ENCODE measurements at places on chromosomes 3 and 15. TPM values are rescaled to one million over a fixed set of nuclear protein-coding genes. Genes with fewer than 3 reads are reported as not detected.

GRCh38 chr15:25803036-25803435, 60.1 kb downstream of the ATP10A start:
- H3K4me1 ChIP-seq = no peaks in the 10 kb centered on the region
- no peaks in the 10 kb centered on the region for H3K27me3 ChIP-seq
- H3K4me3 ChIP-seq = no peak overlapping the region
- DNase-seq = no peak
- H3K36me3 ChIP-seq = no peaks in the 10 kb centered on the region

FSIP1 gene
- polyA plus RNA-seq = 1.6 TPM

GRCh38 chr15:32669896-32670611, 28.5 kb downstream of the SCG5 start:
- no peak for DNase-seq
- no peak overlapping the region for H3K27ac ChIP-seq
- H3K36me3 ChIP-seq = no peaks in the 10 kb centered on the region
- no peak overlapping the region for H3K4me3 ChIP-seq

IDH2 gene
- polyA plus RNA-seq = 139 TPM

DNA sequence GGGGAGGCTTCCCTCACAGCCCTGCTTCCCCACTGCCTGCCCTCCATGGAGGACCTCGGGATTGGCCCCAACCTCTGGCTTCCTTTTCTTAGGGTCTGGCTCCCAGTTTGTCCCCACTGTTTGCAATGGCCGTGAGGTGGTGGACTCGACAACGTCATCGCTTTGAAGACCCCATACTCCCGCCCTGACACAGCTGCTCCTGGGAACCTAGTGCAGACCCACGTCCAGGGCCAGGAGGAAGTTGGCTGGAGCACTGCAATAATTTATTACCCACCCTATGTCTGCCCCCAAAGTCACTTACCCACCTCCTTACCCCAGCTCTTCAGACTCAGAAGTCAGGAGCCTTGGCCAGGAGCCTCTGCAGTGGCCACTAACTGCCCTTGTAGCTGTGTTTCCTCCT, 11.1 kb downstream of the GRM2 start:
- no peaks in the 10 kb centered on the region for H3K36me3 ChIP-seq
- H3K27ac ChIP-seq = no peak overlapping the region
- H3K27me3 ChIP-seq = no peaks in the 10 kb centered on the region
- H3K4me3 ChIP-seq = no peak overlapping the region

GRCh38 chr3:74614107-74614967, at the start of gene CNTN3:
CNTN3 (minus strand) TSS chr3:74614659; CDS start chr3:74521112, 93,547 bp downstream.
- no peaks in the 10 kb centered on the region for H3K27me3 ChIP-seq
- no peak for DNase-seq
- H3K4me1 ChIP-seq = no peaks in the 10 kb centered on the region
- no peaks in the 10 kb centered on the region for H3K36me3 ChIP-seq
- H3K27ac ChIP-seq = no peak within 1 kb of the TSS
- no peak within 1 kb of the TSS for H3K4me3 ChIP-seq

DNA sequence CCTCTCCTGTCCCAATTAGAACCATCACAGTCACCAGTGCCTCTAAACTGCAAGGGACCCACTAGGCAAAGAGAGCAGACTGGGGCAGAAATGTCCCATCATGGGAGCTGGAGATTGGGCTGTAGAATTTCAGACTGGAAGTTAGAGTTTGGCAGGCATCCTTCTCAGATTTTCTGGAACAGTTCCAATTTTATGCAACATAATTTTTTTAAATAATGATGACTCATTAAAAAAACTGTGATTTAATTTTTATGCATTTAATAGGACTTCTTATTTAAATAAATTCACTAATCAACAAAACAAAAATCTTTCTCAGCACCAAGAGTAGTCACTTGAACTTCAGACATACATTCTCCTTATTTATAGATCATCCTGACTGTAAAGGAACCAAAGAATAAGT, 84.6 kb upstream of the SLC7A14 start:
- no peaks in the 10 kb centered on the region for H3K27me3 ChIP-seq
- H3K36me3 ChIP-seq = no peaks in the 10 kb centered on the region
- H3K27ac ChIP-seq = no peak overlapping the region
- no peaks in the 10 kb centered on the region for H3K4me1 ChIP-seq
- no peak overlapping the region for H3K4me3 ChIP-seq

CAV3 gene
- polyA plus RNA-seq = not detected

- no peaks in the 10 kb centered on the region for H3K36me3 ChIP-seq
- no peaks in the 10 kb centered on the region for H3K27me3 ChIP-seq
- H3K4me3 ChIP-seq = no peak overlapping the region
- no peak overlapping the region for H3K27ac ChIP-seq
- H3K4me1 ChIP-seq = peaks cover 39% of the 10 kb centered on the region
Measured at GRCh38 chr3:43499256-43499655, 122.6 kb downstream of the ANO10 start.
